ENCODE measurements at places on chromosomes 5 and 9.

DNA sequence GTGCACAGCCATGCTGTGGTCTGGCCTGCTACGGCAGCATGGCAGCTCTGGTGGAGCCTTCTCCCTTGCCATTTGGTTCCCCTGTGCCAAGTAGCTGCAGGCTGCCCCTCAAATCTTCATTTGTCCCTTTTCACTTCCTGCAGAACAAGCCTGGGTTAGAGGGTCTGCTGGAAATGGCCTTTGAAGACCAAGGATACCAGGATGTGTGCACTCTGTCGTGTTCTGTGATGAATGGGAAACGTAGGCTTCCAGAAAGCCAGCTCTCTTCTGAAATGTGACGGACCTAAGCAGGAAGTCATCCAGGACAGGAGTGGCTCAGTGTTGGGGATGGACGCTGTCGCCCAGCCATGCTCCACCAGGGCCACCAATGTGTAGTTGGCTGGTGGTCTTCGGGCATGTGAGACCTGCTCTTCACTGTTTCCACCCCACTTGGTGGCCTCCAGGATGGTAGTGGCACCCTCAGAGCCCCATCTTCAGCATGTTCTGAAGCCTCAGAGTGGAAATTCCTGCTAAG lies 3.4 kb upstream of the POMT1 start:
- no peak for DNase-seq

GRCh38 chr5:45774528-45774927 lies 78.3 kb upstream of the HCN1 start:
- DNase-seq, result no peak

GRCh38 chr5:109100971-109101370 lies 308.8 kb downstream of the PJA2 start:
- no peak for DNase-seq

GRCh38 chr5:100864931-100865330 lies 38.2 kb downstream of the ST8SIA4 start:
- DNase-seq, result no peak

DNA sequence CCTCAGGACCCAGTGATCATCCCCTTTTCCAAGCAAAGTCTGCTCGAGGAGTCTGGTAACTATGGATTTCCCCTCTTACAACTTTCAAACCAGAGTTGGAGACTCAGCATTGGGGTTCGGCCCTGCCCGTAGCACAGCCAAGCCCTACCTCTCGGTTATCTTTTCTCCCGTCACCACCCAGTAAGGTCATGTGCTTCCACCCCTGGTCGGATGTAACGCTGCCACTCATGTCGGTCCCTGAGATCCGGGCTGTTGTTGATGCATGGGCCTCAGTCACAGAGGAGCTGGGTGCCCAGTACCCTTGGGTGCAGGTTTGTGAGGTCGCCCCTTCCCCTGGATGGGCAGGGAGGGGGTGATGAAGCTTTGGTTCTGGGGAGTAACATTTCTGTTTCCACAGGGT lies 1.2 kb downstream of the GALT start:
- DNase-seq, result no peak

DNA sequence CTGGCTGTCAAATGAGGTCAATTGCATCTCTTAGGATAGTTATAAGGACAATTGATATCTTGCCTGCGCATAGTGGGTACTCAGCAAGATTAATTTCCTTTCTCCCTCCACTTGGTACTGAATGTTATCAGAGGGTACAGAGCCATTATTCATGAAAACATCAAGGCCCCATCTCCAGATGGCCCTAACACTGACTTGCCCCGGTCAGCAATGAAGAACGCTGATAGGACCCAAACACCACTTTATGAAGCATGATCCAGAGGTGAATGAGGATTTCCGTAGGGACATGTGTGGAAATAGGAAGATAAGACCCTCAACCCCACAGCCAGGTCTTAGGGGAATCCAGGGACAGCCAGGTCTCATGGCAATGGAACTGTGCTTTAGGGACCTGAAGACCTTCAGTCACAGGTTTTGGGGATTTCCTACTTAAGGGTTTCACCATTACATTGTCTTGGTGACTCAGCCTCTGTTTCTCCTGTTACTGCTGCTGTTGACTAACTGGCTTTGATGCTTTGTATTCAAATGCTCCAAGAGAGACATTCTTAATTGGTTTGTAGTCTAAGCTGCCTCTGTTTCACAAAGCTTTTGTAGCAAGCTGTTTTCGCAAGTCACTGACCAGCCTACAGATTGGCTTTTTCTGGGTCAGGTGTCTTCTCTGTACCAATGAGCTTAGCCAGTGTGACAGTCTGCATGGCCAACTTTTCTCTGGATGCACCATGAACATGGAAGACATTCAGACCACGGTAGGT lies 35.3 kb upstream of the IQGAP2 start:
- peak; percentile 53 for DNase-seq

GRCh38 chr9:93586290-93587057 lies 10.1 kb downstream of the PHF2 start:
- no peak for DNase-seq

DNA sequence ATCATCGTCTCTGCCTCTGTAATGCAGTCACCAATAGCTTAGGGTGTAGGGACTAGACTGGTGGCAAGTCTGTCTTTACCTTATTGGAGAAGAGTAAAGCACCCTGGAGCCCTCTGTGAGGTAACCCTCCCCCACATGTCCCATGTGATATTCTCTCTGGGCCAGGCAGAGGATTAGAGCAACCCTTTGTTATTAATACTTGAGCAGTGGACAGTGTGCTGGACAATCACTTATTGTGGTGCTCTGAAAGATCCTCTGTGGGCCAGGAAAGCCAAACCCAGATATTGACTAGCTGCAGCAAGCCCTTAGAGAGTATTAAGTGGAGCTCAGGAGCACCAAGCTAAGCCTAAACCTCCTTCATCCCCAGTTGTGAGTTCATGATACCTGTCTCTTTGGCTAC lies 139.7 kb upstream of the RUSC2 start:
- no peak for DNase-seq

DNA sequence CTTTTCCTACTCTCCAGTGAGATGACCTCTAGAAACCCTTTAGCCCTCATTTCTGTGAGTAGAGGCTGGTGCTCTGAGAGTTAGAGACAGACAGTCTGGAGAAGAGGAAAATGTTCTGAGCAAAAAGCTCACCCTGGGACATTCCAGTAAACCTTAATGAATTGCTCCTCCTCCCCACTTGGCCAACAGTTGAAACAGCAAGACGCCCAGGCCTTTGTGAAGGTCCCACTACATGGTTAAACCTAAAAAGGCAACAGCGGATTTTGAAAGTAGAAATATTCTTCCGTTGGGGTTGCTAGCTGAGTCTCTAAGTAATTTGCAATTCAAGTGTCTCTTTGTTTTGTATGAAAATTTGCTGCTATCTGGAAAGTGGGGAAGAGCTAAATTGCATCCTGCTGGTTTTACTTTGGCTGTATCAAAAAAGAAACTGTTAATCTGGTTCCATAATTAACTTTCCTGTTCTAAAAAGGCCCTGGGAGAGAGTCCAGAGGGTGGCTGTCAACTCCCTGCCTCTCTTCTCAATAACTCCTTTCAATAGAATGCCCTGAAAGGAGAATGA lies 63.8 kb downstream of the ATP10B start:
- DNase-seq, result no peak

- DNase-seq, result no peak
These were observed 480.0 kb downstream of the TMEM38B start for GRCh38 chr9:106174346-106174745.

DNA sequence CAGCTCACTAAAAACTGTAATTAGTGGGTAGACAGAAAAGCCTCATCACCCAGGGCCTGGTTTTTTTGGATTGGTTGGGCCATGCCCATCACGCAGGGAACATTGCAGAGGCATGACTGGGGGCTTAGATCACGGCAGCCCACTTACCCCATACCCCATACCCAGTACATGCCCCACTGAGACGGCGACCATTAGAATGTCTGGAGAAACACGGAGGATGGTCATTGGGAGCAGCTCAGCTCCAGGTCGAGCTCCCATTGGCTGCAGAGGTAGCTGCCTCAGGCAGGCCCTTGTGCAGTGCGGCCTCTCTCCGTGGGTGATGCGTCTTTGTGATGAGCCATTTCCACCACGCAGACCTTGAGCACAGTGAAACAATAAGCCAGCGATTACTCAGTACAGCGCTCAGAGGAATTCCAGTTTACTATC lies 204.0 kb downstream of the GADD45G start:
- DNase-seq, result no peak

GRCh38 chr5:118156181-118156580 lies 832.2 kb downstream of the DTWD2 start:
- no peak for DNase-seq

DNA sequence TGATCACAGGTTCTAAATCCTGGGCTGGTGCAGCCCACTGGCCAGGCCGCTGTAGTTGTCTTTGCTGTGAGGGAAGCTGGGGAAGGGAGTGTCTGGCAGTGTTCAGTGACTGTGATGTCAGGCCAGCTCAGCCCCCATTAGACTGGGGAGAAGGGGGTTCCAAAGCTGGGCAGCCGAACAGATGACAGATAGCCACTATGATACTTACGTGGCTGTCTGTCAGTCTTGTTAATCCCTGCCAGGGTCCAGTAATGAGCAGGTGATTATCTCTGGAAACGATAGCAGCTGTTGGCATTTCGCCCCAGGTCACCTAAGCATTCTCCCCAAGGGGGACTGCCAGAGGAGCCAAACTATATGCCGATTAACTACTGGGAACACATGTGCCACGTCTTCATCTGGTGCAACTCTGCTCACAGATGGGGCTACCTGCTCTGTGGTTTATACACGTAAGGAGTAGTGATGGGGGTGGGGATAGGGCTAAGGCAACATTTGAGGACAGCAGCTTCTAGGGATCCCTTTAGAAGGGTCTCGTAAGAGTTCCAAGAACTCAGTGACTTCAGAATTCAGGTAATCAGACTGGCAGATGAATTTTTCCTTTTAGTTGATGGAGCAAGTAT lies 396.3 kb downstream of the KDM4C start:
- DNase-seq, result no peak

DNA sequence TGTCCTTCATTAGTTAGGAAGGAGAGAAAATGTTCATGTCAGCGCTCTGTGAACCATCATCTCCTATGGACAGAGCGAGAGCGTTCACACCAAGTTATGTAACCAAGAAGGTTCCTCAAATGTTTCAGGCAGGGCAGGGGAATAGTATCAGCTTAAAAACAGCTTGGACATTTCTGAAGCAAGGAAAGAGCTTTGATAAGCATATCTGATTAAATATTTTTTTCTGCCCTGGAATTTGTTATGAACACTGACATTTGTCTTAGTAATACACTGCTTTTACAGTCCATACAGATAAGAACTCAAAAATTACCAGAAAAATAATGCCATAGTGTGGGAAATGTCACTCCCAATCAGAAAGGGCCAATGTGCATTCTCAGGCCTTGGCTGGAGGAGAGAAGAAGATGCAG lies 66.3 kb upstream of the LIFR start:
- DNase-seq, result no peak

- DNase-seq, result no peak
These were observed 348.8 kb downstream of the EFNA5 start for GRCh38 chr5:107321906-107322305.

GRCh38 chr5:159426694-159427093 lies 96.4 kb upstream of the IL12B start:
- DNase-seq, result peak; percentile 41

- no peak for DNase-seq
These were observed 1060.6 kb upstream of the ACO1 start for GRCh38 chr9:31323726-31324444.

Data from activated CD4-positive, alpha-beta T cell treated with anti-CD3 and anti-CD28 coated beads, Interleukin-2, Interleukin-4, amounts not matched to agents 100 ng/mL and 50 ng/mL, durations not matched to agents 16 hours and 8 hours (primary cell).